ENCODE measurements at places on chromosomes 3 and 15. TPM values are rescaled to one million over a fixed set of nuclear protein-coding genes. Genes with fewer than 3 reads are reported as not detected.

DNA sequence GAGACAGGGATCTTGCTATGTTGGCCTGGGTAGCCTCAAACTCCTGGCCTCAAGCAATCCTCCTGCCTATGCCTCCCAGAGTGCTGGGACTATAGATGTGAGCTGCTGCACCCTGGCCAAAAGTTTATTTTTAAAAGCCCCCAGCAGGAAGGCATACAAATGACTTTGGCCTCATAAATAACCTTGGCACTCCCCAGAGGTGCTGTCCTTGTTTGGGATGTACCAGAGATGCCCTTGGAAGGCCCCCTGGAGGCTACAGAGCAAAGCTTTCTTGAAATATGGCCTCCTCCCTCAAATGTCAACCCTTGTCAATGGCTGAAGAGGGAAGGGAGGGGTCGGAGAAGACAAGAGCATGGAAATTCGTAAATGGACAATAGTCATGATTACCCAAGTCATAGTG, 14.0 kb upstream of the RTP3 start:
- no peak for DNase-seq

DNA sequence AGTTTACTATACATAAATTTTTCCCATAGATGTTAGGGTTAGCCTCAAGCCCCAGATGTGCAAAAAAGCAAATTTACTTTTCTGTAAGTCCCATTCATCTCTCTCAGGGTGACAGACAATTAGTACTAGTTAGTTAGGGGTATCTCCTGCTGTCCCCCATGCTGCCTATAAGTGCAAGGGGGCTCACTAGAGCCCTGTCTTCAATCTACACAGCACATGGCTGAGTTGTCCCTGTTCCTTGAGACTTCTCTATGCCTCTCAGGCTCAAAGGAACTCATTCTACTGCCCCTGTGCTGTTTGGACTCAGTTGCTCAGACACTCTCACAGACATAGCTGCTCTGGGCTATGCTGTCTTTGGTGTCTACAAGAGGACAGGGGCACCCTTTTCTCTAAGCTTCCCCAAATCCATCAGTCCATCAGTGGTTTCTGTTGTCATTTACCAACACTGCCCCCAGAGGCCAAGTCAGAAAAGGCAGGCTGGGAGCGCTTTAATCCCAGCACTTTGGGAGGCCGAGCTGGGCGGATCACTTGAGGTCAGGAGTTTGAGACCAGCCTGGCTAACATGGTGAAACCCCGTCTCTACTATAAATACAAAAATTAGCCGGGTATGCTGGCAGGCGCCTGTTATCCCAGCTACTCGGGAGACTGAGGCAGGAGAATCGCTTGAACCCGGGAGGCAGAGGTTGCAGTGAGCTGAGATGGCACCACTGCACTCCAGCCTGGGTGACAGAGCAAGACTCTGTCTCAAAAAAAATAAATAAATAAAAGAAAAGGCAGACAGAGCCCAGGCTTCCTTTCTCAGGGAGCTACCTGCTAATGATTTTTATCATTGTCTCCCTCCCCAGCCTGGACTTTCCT, 31.4 kb upstream of the PRTG start:
- peak; percentile 43 for DNase-seq

- DNase-seq, result peak; percentile 7
These were observed 7.1 kb downstream of the COPS2 start for GRCh38 chr15:49148298-49148697.

- no peak for DNase-seq
These were observed 70.4 kb downstream of the RGMA start for GRCh38 chr15:93018574-93018973.

DNA sequence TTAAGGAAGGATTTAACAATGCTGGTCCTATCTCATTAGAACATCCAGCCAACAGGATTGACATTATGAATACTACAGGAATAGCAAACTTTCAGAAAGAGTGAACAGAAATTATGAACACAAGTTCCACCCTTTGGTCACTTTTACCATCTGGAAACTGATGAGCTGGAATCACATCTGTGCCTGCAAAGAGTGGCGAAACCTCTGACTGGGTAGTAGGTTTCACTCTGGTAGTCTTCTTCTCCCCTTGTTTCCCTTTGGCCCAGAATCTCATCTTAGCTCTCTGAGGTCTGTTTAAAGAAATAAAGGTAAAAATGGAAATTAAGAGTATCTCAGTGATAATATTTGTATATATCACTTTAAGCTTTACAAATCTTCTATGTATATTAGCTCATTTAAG, 73.1 kb downstream of the NR2E3 start:
- DNase-seq, result no peak

- no peak for DNase-seq
These were observed 417.3 kb downstream of the OTOL1 start for GRCh38 chr3:161913786-161914389.

GRCh38 chr15:44792715-44793114, 56.4 kb downstream of the TRIM69 start:
- no peak for DNase-seq

DNA sequence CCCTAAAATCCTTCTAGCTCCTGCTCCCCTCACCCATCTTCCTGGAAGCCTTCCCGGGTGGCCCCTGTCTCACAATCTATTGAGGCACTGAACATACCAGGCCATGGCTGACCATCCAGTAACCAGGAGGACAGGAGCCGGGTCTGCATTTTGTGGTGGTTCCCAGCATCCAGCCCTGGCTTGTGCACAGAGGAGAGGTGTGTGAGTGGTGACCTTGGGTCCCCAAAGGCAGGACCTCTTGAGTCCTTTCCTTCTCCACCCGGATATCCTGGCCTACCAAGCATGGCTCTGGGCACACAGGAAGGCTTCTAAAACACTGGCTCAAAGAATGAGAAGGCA, 7.8 kb downstream of the CSK start:
- DNase-seq, result no peak

GRCh38 chr15:90082140-90082715, 20.0 kb downstream of the IDH2 start:
- no peak for DNase-seq

DNA sequence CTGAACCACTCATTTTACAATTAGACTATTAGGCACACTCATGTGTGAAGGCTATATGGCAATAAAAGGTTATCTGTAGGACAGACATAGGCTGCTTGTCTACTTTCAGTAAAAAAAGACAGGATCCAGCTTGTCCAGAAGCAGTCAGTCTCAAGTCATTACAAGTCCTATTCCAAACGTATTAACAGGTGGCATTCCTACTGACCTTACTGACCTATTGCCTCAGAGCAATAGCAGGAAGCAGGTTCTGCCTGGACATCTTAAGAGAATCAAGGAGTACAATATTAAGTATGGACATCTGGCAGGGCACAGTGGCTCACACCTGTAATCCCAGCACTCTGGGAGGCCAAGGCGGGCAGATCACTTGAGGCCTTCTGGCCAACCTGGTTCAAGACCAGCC, 7.0 kb downstream of the CMTM6 start:
- no peak for DNase-seq

GRCh38 chr15:83565553-83566159, 88.3 kb upstream of the ADAMTSL3 start:
- DNase-seq, result peak; percentile 16

Gene NEK11
- 1.2 TPM for total RNA-seq

Gene SLCO2A1
- total RNA-seq, result not detected

Gene KCNAB1
- total RNA-seq, result not detected

Gene MST1R
- 0.38 TPM for total RNA-seq

Gene DCBLD2
- total RNA-seq, result 16.2 TPM

Gene INTS14
- total RNA-seq, result 46.0 TPM

Measured in OCI-LY7 (cell line).